ENCODE measurements at places on chromosomes 5 and 9.

GRCh38 chr5:56637321-56637920 is 177.9 kb upstream of the MAP3K1 start:
- no peak for DNase-seq

DNA sequence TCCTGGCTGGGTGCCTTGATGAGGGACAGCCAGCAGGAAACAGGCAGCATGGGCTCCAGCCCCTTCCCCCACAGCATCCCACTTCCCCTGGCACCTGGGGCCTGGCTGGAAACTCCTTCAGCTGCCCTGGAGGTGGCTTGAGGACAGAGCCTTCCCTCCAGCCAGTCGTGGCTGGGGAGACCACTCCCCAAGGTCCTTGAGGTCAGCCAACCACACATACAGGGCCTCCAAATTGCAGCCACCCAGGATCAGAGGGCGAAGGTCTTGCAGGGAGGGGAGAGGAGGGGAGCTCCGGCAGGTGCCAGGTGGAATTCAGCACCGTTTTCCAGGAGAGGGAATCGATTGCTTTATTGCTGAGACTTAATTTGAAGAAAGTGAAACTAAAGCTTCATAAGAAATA is 280.4 kb downstream of the PBX3 start:
- no peak for DNase-seq

GRCh38 chr9:31908158-31908890 is 476.1 kb upstream of the ACO1 start:
- no peak for DNase-seq

- DNase-seq = no peak
Observed at GRCh38 chr5:179886190-179886911, 21.3 kb downstream of the TBC1D9B start.

- DNase-seq = no peak
Observed at GRCh38 chr5:1417586-1418225, 27.5 kb downstream of the SLC6A3 start.

DNA sequence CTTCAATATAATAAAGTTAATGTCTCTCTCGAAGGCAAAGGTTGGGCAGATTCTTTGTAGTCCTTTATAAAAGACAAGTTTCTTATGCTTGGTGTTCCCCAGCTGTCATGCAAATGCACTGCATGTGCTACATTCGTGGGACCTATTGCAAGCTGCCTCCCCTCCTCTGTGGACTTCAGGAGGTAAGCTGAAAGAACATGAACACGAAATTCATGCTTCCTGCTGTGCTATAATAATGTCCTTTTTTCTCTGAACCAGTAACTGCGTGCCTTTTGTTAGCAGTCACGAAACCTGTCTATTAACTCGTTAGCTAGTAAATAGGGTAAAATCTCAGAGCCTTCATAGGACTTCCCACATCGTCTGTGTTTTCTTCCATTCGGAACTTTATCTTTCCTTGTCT is 363.5 kb downstream of the CDH9 start:
- DNase-seq = no peak

- no peak for DNase-seq
Observed at GRCh38 chr5:123787136-123787535, 275.2 kb downstream of the CSNK1G3 start.

DNA sequence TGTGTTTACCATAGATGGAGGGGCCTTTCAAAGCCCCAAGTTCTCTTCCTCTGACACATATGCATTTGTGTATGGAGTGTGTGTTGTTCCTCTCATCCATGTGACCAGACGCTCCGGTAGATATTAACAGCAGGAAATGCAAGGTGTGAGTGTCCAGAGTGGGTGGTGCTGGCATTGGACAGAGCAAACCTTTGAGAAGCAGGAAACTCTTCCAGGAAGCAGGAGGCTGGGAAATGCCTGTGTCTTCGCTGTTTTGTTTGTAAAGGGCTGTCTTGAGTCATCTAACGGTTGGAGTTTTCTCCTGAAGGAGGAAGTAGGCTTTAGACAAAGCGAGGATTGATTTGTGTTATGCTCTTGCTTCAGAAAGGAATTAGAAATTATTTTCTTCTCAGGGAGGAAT is 370.9 kb downstream of the PLK2 start:
- no peak for DNase-seq

GRCh38 chr5:149526845-149527590 is 24.2 kb downstream of the CSNK1A1 start:
- DNase-seq = no peak

GRCh38 chr5:164277720-164278119 is 772.3 kb downstream of the MAT2B start:
- no peak for DNase-seq

- no peak for DNase-seq
Observed at GRCh38 chr9:134258828-134259546, 67.3 kb upstream of the RXRA start.

DNA sequence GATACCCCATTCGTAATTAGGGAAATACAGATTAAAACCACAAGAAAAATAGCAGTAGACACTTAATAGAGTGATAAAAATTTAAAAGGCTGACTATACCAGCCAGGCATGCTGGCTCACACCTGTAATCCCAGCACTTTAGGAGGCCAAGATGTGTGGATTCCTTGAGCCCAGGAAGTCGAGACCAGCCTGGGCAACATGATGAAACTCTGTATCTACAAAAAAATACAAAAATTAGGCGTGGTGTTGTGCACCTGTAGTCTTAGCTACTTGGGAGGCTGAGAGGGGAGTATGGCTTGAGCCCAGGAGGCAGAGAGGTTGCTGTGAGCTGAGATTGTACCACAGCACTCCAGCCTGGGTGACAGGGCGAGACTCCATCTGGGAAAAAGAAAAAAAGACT is 72.0 kb downstream of the FCHO2 start:
- DNase-seq = no peak

- peak; percentile 6 for DNase-seq
Observed at GRCh38 chr9:137807721-137808703, 69.6 kb upstream of the CACNA1B start.

DNA sequence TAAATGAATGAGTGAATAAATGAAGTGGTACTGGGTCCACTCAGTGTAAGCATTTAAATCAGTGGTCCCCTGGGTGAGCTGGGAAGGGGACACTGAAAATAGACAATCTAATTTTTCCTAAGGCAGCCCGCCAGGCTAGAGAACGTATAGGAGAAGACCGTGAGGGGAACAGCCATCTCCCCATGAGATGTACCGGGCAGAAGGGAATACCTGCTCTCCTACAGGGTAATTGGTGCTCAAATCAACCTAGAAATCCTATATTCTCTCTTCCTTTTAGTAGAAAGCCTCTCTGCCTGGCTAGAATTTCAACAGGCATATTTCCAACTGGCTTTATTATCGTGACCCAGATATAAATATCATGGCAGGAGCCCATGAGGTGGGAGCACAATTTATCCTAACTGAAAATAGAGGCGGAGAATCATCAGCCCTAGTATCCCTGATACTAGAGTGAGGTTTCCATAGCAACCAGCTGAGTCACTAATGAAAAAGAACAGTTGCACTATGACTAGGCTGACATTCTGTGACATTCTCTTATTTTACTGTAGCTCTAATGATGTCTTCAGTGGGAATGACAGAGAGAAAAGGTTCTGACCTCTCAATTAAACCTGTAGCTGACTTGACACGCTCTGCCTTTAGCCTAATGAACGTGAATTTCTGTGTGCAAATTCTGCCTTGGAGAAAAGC is 96.5 kb upstream of the CAST start:
- no peak for DNase-seq

DNA sequence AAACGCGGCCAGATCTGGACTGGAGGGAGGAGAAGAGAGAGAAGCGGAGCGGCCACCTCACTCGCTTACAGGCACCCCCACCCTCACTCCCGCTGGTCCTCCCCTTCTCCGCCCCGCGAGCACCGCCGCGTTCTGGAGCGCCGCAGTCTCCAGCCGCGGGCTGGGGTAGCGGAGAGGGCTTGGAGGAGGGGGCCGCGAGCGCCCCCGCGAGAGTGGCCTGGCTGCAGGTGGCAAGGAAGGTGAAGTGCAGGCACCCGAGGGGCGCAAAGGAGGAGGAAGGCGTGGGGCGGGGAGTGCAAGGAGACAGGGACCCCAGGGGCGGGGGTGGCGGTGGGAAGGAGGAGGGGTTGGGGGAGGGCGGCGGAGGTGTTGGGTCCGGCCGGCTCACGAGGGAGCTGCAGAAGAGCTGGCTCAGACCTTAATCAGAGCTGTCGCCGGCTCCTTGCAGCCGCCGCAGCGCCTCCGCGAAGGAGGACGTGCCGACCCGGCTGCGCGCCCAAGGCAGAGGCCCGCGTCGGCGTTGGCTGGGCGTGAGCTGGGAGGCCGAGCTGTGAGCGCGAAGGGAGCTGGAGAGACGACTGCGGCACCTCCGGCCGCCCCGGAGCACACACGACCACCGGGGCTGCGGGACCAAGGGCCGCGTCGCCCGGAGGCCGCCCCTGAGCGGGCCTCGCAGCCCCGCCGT is at the start of gene DMRT3:
DMRT3 (plus strand) TSS at position 398 of the 685 bp plus-strand sequence. CDS start 347 bp downstream, outside the sequence.
- DNase-seq = no peak

DNA sequence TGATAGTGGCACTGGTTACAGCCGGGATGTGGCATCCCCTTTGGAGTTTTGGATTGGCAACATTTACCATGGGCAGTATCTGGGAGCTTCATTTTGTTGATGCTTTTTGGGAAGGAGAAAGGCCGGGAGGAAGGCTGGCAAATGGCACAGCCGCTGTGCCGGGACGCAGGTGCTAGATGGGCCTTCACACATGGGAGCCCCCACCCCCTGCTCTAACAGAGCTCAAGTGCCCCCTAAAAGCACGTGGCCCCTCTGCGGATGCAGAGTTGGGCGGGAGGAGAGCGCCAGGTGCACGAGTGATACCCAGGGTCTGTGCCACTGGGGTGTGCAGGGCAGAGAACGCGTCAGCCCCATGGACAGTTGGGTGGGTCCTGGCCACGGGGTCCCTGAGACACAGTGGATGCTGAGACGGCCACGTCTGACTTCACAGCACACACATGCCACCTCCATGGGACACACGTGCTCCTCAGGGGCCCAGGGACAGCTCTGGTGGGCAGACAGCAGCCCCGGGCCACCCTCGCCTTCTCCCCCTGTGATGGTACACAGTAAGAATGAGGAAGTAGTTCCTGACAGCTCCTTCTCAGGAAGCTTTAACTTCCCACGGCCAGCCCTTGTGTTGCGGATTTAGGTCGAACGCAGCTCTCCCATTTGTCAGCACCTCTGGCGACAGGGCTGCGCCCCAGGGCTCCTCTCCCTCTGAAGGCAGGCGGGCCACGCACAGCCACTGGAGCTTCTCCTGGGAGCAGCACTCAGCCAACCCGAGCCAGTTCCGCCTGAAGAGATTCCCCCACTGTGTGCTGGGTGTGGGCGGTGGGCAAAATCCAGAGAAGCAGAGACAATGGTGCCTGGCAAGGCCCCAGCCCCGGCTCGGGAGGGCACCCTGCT is 10.8 kb downstream of the SLC9A3 start:
- DNase-seq = no peak

- peak; percentile 60 for DNase-seq
Observed at GRCh38 chr9:93132946-93133680, 938 bp downstream of the NINJ1 start.

- no peak for DNase-seq
Observed at GRCh38 chr5:143506836-143507552, 103.5 kb upstream of the NR3C1 start.

DNA sequence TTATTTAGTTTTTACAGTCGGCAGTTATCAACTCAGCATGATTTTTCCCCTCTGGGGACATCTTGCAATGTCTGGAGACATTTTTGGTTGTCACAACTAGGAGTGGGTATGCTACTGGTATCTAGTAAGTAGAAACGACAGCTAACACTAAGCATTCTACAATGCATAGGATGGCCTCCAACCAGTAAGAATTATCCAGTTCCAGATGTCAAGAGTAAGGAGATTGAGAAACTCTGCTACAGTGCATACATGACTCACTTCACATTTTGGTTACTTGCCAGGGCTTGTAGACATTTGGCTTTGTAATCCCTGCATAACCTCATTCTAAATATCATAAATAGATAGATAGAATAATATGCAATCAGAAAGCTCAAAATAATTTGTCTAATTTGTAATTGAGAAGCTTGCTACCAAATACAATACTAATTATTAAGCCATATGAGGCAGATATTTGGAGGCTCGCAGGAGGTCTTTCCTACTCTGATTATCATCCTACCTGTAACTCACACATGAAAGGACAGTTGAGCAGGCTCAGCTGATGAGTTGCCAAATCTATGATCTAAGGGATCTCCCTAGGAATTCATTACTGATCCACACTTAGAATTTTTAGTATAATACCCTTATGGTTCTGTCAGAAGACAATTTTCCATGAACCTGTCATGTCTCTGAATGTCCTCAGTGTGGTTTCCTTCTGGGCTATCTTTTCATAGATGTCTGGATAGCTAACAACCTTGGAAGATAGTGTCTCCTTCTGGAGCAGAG is 346.9 kb upstream of the TLE4 start:
- no peak for DNase-seq

DNA sequence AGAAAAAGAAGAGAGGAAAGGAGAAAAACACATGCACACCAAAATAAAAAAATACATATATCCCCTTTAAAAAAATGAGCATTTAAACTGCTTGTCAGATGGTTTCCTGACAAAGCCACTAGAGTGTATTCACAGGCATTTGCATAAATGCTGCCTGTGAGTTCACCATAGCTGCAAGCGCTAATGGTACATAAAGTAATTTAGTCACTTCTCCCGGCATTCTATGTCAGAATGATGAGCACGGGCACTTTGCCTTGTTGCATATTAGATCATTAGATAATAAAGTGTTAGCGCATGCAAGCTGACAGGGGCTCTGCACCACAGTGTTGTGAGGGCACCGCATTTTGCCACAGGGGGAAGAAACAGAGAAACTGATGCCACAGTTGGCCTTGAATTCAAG is 280.6 kb downstream of the EBF1 start:
- DNase-seq = no peak

- no peak for DNase-seq
Observed at GRCh38 chr5:58156361-58156760, 303.5 kb downstream of the PLK2 start.

DNA sequence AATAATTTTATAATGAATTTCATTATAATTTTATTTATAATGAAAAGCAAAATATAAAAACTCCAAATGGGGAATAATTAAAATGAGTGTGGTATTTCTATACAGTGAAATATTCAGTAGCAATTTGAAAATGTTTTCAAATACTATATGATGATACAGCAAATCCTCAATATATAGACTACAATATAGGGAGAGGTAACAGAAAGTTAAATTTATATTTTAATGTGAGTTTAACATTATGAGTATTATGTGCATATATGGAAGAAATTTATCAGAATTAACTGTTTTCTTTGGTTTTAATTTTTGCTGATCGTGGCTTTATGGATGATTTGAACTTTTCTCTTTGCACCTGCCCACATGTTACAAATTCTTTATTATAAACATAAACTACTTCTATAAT is 500.9 kb upstream of the ARRDC3 start:
- DNase-seq = no peak

- no peak for DNase-seq
Observed at GRCh38 chr5:9765419-9766140, 135.4 kb upstream of the TAS2R1 start.

DNA sequence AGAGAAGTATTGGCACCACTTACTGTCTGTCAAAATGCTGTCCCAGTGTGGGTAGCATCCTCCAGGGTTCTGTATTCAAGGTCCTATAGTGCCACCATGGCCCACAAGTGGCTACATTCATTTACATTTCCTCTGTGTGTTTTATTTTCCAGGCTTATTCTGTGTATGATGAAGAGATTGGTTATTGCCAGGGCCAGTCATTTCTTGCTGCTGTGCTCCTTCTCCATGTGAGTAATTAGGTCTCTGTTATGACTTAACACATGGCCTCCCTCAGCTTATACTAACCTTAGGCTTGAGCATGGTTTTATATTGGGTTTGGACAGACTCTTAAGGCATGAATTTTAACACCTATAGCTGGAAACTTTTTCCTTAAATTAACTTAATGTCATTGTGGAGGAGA is 36.7 kb downstream of the GPR21 start:
- DNase-seq = no peak
